ENCODE measurements at places on chromosomes 7 and 10. TPM values are rescaled to one million over a fixed set of nuclear protein-coding genes. Genes with fewer than 3 reads are reported as not detected.

Gene PDE6C
- total RNA-seq, result not detected

Gene LRRD1
- 0.05 TPM for total RNA-seq

Gene PLEKHA8
- total RNA-seq, result 5.7 TPM

Gene LEP
- 0.05 TPM for total RNA-seq

Gene CPA1
- 0.14 TPM for total RNA-seq

Gene GLI3
- total RNA-seq, result 3.2 TPM

DNA sequence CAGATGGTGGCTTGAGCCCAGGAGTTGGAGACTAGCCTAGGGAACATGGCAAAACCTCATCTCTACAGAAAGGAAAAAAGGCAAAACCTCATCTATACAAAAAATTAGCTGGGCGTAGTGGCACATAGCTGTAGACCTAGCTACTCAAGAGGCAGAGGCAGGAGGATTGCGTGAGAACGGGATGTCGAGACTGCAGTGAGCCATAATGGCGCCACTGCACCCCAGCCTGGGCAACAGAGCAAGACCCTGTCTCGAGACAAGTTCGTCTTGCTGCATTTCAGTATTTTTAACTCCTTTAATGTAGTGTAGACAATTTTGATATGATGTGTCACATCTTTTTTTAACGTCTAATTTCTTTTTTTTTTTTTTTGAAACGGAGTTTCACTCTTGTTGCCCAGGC lies 31.4 kb upstream of the KMT2C start:
- no peak for DNase-seq

GRCh38 chr10:79335094-79335469 lies 12.2 kb upstream of the PPIF start:
- DNase-seq, result no peak

DNA sequence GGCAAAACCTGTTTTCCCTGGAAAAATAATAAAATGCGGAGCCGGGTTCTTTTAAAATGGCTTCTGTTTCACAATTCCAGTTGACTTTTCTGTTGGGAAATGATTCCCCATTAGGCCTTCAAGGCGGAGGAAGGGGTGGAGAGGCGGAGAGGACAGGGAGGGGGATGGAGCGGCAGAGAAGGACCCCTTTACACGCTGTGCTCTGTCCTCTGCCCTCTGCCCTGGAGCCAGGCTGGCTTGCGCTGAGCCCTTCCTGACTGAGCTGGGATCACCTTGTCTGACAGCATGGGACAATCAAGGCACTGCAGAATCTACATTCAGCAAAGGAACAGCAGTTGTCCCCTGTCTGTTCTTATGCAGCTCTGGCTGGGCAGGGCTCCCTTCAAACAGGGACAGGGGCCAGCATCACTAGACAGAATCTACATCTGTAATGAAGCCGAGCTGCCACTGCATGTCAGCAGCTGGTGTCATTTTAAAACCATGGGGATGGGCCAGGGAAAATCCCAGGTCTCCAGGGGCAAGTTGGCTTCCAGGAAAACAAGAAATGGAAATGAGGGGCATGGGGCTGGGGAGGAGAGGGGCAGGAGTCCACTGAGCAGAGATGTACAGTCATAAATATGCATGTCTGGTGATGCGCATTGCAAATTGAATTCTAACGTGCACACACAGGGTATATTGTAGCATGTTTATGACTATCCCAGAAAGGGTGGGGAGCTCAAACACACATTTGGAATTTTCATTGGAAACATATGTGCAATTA lies 120.0 kb downstream of the MKX start:
- no peak for DNase-seq

DNA sequence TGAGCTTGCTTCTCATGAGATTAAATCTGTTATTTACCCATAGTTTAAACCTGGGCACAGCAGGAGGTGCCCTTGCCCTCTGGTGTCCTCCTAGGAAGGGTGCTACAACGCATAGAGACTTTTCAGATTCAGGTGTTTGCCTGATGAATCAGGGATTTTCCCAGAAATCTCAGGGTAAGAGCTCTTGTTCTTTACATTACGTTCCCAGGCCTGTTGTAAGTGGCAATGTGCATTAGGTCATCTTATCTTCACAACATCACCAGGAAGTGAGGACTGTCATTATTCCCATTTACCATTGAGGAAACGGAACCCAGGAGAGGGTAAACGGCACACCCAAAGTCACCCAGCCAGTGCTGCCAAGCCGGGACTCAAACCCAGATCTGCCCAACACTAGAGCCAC lies 73.0 kb downstream of the NHLRC2 start:
- no peak for DNase-seq

GRCh38 chr7:132500727-132501440 lies 75.4 kb downstream of the PLXNA4 start:
- DNase-seq, result no peak

DNA sequence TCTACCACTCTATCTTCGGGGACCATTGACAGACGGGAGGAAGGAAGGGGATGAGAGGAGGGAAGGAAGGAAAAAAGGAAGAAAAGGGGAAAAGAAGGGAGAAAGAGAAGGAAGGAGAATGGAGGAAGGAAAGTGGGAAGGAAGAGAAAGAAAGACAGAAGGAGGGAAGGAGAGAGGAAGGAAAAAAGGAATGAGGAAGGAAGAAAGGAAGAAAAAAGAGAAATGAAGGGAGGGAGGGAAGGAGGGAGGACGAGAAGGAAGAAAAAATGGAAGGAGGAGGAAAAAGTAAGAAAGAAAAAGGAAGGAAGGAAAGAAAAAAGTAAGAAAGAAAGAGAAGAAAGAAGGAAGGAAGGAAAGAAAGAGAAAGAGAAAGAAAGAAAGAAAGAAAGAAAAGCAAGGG lies 128.9 kb downstream of the ADARB2 start:
- no peak for DNase-seq

DNA sequence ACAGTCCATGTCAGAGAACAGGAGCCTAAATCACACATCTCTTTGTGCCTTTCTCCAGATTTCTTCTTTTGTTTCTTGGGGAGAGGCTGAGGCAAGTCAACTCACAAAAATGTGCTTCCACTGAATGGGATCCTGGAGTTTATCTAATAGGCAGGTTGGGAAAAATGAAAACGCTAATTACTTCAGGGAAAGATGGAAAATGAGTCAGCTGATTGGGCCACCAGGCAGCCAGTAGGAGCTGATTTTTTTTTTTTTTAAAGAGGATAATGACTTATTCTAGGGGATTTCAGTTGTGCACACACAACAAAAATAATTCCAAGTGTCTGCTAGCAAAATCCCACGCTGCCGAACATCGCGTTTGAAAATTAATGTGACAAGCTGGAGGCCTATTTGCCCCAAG lies 412.8 kb upstream of the ZMIZ1 start:
- DNase-seq, result no peak

DNA sequence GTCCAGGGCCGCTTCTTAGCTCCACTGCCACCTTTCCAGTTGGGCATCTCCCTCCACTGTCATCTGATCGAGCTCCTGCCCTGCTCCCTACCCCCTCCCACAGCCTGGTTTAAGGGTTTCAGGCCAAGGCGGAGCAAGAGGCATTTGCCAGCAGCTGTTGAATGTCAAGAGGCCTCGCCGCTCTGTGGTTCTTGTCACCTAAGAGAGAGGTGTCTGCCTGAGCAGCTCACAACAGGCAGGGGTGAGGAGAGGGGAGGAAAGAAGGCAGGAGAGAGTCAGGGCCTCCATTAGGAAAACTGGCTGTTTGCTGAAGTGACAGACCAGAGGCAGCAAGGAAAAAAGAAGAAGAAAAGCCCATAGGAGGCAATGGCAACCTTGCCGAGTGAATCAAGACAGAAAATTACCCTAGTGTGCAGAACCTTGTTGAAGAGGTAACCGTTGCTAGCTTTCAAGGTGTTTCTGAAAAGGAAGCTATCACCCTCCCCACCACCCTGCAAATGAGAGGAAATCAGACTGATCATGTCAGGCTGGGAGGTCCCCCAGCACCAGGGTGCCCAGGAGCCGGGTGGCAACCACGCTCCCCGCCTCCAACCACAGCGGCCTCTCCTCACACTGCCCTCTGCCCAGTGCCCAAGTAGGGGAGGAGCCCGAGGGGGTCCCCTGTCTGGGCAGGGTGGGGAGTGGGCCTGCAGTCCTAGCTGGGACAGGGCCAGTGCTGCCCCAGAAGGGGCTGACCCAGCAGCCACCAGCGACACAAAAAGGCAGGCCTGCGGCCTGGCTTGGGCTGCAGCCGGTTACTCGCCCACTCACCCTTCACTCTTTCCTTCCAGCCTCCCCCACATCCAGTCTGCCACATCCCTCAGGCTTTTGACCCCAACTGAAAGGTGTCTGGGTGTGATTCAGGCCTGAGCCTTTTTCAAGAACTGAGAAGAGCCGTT lies 7.1 kb downstream of the GATA3 start:
- DNase-seq, result peak; percentile 92

All from thymus (tissue), 14 donors.